ENCODE measurements at places on chromosomes 1 and 21.

DNA sequence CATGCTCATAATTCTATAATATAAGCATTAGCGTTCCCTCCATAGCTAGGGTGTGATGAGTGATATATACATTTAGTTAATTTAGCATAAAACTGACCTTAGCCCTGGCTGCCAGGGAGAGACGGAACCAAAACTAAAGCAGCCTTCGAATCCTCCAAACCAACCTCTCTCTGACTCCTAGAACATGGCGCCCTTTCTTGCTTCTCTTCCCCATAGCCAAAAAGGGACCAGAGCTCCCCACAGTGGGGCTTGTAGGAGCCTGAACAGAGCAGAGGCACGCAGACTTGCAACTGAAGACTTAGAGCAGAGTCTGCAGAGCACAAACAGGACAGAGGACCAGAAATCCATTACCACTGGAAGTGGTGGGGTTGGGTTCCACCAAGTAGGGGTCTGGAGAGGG lies 17.7 kb downstream of the IRF2BP2 start:
- peaks cover 5% of the 10 kb centered on the region for H3K4me1 ChIP-seq
- H3K27me3 ChIP-seq, result no peaks in the 10 kb centered on the region
- H3K27ac ChIP-seq, result no peak overlapping the region
- no peak for DNase-seq
- H3K36me3 ChIP-seq, result no peaks in the 10 kb centered on the region

DNA sequence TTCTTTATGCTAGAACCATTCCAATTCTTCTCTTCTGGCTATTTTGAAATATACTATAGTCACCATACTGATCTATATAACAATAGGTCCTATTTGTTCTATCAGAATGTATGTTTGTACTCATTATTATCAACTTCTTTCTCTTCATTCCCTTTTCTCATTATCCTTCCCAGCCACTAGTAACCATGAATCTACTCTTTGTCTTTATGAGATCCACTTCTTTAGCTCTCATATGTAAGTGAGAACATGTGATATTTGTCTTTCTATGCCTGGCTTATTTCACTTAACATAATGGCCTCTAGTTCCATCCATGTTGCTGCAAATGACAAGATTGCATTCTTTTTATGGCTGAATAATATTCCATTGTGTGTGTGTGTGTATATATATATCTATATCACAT lies 31.7 kb upstream of the RC3H1 start:
- no peak for DNase-seq
- no peak overlapping the region for H3K4me3 ChIP-seq
- no peaks in the 10 kb centered on the region for H3K4me1 ChIP-seq
- no peaks in the 10 kb centered on the region for H3K27me3 ChIP-seq
- H3K36me3 ChIP-seq, result no peaks in the 10 kb centered on the region

DNA sequence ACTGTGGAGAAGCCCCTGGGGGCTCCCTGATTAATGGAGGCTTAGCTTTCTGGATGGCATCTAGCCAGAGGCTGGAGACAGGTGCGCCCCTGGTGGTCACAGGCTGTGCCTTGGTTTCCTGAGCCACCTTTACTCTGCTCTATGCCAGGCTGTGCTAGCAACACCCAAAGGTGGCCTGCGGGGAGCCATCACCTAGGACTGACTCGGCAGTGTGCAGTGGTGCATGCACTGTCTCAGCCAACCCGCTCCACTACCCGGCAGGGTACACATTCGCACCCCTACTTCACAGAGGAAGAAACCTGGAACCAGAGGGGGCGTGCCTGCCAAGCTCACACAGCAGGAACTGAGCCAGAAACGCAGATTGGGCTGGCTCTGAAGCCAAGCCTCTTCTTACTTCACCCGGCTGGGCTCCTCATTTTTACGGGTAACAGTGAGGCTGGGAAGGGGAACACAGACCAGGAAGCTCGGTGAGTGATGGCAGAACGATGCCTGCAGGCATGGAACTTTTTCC lies 24.8 kb downstream of the PCSK9 start:
- peaks cover 18% of the 10 kb centered on the region for H3K36me3 ChIP-seq
- H3K4me1 ChIP-seq, result peaks cover 65% of the 10 kb centered on the region
- H3K27ac ChIP-seq, result peak overlapping the region; percentile 75
- no peak overlapping the region for H3K4me3 ChIP-seq

GRCh38 chr1:56940039-56940438 lies 25.8 kb downstream of the C8B start:
- H3K36me3 ChIP-seq, result no peaks in the 10 kb centered on the region
- H3K4me1 ChIP-seq, result no peaks in the 10 kb centered on the region
- no peaks in the 10 kb centered on the region for H3K27me3 ChIP-seq
- no peak overlapping the region for H3K4me3 ChIP-seq
- DNase-seq, result no peak

GRCh38 chr1:246309247-246309884 lies 197.7 kb downstream of the SMYD3 start:
- no peaks in the 10 kb centered on the region for H3K27me3 ChIP-seq
- no peaks in the 10 kb centered on the region for H3K36me3 ChIP-seq
- no peak overlapping the region for H3K4me3 ChIP-seq
- no peaks in the 10 kb centered on the region for H3K4me1 ChIP-seq
- no peak for DNase-seq

DNA sequence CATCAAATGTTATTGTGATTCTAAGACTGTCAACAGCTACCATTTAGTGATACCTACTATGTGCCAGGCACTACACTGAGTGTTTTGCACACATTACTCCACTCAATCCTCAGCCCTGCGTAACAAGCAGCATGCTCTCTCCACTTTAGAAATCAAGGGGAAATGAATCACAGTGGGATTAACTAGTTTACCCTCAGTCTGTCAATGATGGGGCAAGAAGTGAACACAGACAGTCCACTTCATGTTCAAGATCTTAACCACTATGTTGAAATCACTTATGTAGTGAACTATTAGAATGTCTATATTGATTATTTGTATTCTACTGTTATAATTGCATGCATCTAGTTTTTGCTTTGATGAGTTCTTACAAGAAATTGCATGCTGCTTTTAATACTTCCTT lies 165.3 kb downstream of the LTN1 start:
- H3K27me3 ChIP-seq, result no peaks in the 10 kb centered on the region
- no peak overlapping the region for H3K27ac ChIP-seq
- no peaks in the 10 kb centered on the region for H3K36me3 ChIP-seq
- DNase-seq, result no peak
- peaks cover 2% of the 10 kb centered on the region for H3K4me1 ChIP-seq
- no peak overlapping the region for H3K4me3 ChIP-seq

DNA sequence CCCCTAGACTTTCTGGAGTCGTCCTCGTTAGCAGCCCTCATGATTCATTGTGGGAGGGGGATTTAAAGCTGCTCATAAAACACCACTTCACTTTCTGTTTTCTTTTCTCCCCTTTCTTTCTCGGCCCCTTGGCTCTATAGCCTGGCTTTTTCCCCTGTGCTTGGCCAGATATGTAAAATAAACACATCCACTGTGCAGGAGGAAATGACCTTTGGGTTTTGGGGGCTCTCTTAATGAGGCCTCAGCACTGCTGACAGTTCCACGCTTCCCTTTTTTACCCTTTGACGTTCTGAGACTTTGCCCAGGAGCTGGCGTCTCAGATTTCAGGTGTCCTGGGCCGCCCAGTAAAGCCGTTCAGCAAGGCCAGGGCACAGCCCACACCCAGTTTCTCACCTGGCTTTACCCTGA lies 65.7 kb downstream of the RUNX3 start:
- no peak overlapping the region for H3K4me3 ChIP-seq
- H3K27ac ChIP-seq, result no peak overlapping the region
- no peaks in the 10 kb centered on the region for H3K4me1 ChIP-seq

- peak overlapping the region; percentile 83 for H3K4me3 ChIP-seq
- H3K27me3 ChIP-seq, result no peaks in the 10 kb centered on the region
- peak overlapping the region; percentile 99 for H3K27ac ChIP-seq
- peaks cover 4% of the 10 kb centered on the region for H3K36me3 ChIP-seq
- peak; percentile 97 for DNase-seq
Observed at GRCh38 chr1:218347723-218348627, 2.8 kb downstream of the TGFB2 start.

DNA sequence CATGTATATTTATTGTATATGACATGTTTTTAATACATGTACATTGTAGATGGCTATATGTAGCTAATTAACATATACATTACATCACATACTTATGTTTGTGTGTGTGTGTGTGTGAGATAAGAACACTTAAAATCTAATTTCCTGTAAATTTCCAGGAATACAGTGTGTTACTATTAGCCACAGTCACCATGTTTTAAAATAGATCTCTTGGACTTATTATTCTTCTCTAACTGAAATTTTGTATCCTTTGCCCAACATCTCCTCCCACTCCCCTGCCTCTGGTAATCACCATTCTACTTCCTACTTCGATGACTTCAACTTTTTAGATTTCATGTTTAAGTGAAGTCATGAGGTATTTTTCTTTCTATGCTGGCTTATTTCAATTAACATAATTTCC lies 64.8 kb downstream of the FCRL5 start:
- H3K4me3 ChIP-seq, result no peak overlapping the region
- H3K36me3 ChIP-seq, result no peaks in the 10 kb centered on the region
- no peak for DNase-seq
- H3K27me3 ChIP-seq, result no peaks in the 10 kb centered on the region
- H3K4me1 ChIP-seq, result no peaks in the 10 kb centered on the region

DNA sequence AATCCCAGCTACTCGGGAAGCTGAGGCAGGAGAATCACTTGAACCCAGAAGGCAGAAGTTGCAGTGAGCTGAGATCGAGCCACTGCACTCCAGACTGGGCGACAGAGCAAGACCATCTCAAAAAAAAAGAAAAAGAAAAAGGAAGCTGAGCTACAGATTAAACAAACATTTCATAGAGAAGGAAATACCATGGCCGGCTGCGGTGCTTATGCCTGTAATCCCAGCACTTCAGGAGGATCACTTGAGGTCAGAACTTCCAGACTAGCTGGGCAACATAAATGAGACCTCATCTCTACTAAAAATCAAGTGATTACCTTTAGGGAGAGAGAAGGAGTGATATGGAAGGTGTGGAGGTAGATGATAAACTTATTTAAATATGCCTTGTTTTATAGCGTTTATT lies 14.0 kb upstream of the CFAP126 start:
- H3K4me1 ChIP-seq, result no peaks in the 10 kb centered on the region
- peaks cover 2% of the 10 kb centered on the region for H3K27me3 ChIP-seq
- H3K36me3 ChIP-seq, result no peaks in the 10 kb centered on the region

DNA sequence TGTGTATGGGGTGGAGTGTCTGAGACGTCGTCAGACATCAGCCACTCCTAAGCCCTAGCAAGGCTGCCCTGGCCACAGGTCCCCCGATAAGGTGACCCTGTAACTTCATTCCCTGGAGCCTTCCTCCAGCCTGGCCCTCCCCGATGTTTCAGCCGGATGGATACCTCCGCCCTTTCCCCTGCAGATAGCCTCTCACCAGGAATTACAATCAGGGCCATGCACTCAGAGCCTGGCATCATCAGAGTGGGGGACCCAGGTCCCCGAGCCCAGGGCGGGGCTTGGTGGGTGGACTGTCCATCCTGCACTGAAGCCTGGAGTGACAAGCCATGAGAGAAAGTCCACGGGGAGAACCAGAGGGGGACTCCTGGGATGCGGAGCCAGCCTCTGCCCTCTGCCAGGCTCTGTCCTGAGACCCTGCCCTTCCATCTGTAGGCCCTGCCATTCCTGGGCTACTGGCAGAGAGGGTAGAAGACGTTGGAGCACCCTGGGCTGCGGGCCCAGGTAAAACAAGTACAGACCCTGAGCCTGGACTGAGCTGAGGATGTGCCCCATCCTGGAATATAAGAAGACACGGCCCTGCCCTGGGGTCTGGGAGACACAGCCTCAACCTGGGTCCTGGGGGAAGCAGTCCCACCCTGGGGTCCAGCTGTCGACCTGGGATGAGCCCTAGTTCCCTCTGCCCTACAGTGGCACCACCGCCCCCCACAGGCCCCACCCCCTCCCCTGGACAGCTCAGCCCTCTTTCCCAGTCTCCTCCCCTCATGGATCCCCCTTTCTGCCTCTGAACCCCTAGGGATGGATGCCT lies 16.8 kb upstream of the ARF1 start:
- H3K36me3 ChIP-seq, result no peaks in the 10 kb centered on the region
- DNase-seq, result no peak
- peaks cover 51% of the 10 kb centered on the region for H3K27me3 ChIP-seq
- H3K27ac ChIP-seq, result no peak overlapping the region
- peaks cover 2% of the 10 kb centered on the region for H3K4me1 ChIP-seq

DNA sequence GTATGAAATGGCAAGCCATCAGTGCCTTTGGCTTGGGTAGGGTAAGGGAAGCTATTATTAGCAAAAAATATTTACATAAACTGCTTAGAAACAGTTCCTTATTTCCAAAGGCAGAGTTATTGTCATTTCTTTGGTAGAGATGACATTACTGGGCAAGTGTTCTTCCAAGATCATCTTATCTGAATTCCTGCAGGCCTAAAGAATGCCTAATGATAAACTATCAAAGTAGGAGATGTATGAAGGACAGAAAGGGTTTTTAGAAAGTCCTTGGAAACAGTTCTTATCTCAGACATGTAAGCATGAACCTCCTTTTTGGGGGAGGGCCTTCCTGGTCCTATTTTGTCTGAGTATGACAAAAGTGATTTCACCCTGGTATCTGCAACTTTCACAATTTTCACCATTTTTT lies 5.1 kb upstream of the FRRS1 start:
- DNase-seq, result no peak
- no peak overlapping the region for H3K27ac ChIP-seq
- no peaks in the 10 kb centered on the region for H3K36me3 ChIP-seq
- no peak overlapping the region for H3K4me3 ChIP-seq

- DNase-seq, result no peak
- no peaks in the 10 kb centered on the region for H3K36me3 ChIP-seq
- H3K27ac ChIP-seq, result no peak overlapping the region
- no peak overlapping the region for H3K4me3 ChIP-seq
Observed at GRCh38 chr1:168907053-168907452, 178.0 kb upstream of the DPT start.

GRCh38 chr1:85295006-85295431 lies 18.6 kb upstream of the BCL10 start:
- DNase-seq, result no peak
- no peak overlapping the region for H3K4me3 ChIP-seq
- no peaks in the 10 kb centered on the region for H3K36me3 ChIP-seq
- peaks cover 12% of the 10 kb centered on the region for H3K4me1 ChIP-seq
- H3K27me3 ChIP-seq, result no peaks in the 10 kb centered on the region
- no peak overlapping the region for H3K27ac ChIP-seq

- no peaks in the 10 kb centered on the region for H3K36me3 ChIP-seq
- no peak overlapping the region for H3K27ac ChIP-seq
- H3K27me3 ChIP-seq, result no peaks in the 10 kb centered on the region
- no peak overlapping the region for H3K4me3 ChIP-seq
- DNase-seq, result no peak
- H3K4me1 ChIP-seq, result no peaks in the 10 kb centered on the region
Observed at GRCh38 chr1:106836708-106837107, 219.8 kb upstream of the PRMT6 start.

- no peaks in the 10 kb centered on the region for H3K27me3 ChIP-seq
- no peak overlapping the region for H3K4me3 ChIP-seq
- no peak overlapping the region for H3K27ac ChIP-seq
- no peak for DNase-seq
Observed at GRCh38 chr21:26179501-26179900, 8.9 kb upstream of the APP start.

GRCh38 chr21:44480200-44481053 lies 25.1 kb downstream of the LRRC3 start:
- H3K27ac ChIP-seq, result no peak overlapping the region
- peaks cover 2% of the 10 kb centered on the region for H3K4me1 ChIP-seq
- no peak overlapping the region for H3K4me3 ChIP-seq
- H3K27me3 ChIP-seq, result peaks cover 9% of the 10 kb centered on the region
- DNase-seq, result no peak
